ENCODE measurements at places on chromosomes 4 and X.

GRCh38 chr4:54063737-54064316 lies 578 bp downstream of the CHIC2 start:
- DNase-seq = peak; percentile 23

GRCh38 chr4:13833171-13833804 lies 205.8 kb upstream of the BOD1L1 start:
- DNase-seq = no peak

DNA sequence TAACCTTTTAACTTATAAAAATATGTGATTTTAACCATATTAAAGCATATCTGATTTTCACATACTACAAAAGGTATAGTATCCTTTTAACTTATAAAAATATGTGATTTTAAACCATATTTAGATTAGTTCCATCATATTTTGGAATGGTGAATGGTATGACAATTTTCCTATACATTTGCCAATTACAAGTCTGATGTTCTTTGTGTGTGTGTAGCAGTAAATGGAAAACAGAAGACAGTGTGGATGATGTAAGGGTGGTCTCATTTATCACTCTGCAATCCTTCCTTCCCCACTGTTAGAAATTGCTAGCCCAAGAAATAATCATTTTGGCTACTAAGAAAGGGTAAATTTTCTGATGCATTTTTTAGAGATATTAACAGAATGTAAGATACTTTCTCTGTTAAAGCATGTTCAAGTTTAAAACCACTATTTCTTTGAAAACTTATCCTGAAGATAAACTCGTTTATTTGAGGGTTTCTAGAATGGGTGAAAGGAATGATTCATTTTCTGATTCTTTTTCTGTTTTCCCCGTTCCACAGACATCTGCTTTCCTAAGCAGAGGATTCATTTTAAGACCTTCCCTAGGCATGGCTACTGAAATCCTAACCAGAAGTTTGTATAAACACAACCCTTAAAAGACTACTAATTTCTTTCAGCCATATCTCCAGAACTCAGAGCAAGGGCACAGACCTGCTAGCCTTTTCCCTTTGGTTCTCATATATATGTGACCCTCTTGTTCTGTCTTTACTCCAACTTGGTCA lies 21.0 kb downstream of the NUDT6 start:
- no peak for DNase-seq

DNA sequence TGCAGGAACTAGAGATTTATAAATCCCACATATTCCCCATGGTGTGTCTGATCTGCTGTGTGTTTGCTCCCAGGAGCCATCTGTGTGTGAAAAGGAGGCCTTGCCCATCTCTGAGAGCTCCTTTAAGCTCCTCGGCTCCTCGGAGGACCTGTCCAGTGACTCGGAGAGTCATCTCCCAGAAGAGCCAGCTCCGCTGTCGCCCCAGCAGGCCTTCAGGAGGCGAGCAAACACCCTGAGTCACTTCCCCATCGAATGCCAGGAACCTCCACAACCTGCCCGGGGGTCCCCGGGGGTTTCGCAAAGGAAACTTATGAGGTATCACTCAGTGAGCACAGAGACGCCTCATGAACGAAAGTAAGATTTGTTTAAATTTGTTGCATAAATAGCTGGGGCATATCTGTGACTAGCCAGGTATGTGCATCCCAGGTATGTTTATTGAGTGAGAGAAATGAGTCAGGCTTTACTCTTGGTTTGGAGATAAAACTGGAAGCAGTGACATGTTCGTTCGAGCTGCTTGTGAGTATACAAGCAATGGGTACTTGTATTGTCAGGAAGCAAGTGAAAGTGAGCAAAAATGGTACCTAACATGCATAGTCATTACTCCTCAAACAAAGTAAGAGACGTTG lies 89.5 kb downstream of the PTTG2 start:
- no peak for DNase-seq

DNA sequence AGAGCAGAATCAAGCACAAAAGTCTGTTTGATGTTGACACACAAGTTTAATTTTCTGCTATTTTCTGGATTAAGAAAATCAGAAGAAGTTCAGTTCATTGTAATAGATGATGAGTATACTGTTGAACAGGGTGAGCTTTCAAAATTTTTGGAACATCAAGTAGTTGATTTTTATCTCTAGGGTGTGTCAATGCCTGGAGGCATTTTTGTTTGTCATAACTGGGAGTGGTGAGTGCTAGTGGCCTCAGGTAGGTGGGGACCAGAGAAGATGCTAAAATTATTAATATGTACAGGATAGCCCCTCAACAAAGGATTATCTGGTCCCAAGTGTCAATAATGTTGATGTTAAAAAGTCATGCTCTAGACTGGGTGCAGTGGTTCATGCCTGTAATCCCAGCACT lies 279.7 kb upstream of the GNPDA2 start:
- DNase-seq = no peak
